ENCODE measurements at places on chromosomes 5 and 9.
A peak's percentile ranks its signal among the peaks of the same experiment; 100 is the strongest.

DNA sequence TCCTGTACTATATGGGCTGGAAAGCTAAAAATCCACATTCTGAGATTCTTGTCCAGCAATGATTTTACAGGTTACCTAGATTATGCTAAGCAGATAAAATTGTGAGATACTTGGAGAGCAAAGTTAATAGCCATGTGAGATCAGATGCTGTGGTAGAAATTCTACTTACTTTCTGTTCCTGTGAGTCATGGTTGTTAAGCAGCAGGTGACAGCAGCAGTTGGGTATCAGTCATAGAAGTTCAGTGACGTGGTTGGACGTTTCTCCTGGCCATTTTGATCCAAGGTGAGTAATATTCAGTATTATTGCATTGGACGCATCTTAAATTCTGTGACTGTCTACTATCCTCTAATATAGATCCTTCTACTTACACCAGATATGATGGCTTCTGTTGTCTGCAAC lies 524.5 kb downstream of the TMEM38B start:
- DNase-seq = no peak

DNA sequence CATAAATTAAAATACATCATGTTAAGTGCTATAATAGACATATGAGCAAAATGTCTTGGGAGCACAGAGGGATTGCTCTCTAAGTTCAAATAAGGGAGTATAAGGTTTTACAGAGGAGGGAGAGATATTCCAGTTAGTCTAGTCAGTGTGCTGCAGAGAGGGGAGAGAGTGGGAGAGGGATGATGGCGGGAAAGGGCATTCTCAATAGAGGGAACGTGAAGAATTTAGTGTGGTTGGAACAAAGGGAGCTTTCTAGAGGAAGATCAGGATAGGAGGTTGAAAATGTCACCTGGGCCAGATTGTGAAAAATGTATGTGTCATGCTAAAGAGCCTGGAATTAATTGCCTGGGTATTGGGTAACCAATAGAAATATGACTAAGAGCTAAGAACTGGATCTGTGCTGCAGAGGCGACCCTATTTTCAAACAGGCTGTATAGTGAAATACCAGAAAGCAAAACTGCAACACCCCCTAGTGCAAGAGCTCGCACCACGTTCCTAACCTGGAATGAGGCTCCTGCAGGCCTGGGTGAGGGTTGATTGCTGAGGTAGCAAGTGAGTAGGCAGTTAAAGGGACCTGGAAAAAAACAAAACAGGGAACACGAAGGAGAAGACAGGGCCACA lies 791.8 kb upstream of the C9orf72 start:
- peak; percentile 31 for DNase-seq

DNA sequence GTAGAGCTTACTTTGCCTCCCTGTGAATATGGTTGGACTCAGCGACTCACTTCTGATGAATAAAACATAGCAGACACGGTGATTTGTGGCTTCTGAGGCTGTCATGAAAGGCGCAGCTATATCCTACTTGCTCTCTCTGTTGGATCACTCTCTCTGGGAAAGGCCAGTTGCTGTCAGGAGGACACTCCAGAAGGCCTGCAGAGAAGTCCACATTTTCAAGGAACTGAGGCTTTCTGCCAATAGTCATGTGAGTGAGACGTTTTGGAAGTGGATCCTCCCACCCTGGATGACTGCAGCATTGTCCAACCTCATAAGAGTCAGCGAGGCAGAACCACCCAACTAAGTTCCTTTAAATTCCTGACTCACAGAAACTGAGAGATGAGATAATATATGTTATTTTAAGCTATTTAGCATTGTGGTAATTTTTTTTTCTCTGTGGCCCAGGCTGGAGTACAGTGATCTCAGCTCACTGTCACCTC lies 156.0 kb upstream of the MAST4 start:
- no peak for DNase-seq

- no peak for DNase-seq
Measured at GRCh38 chr5:15914638-15915037, 265.0 kb downstream of the MARCHF11 start.

- peak; percentile 24 for DNase-seq
Measured at GRCh38 chr9:89821081-89821480, 216.3 kb downstream of the GADD45G start.

DNA sequence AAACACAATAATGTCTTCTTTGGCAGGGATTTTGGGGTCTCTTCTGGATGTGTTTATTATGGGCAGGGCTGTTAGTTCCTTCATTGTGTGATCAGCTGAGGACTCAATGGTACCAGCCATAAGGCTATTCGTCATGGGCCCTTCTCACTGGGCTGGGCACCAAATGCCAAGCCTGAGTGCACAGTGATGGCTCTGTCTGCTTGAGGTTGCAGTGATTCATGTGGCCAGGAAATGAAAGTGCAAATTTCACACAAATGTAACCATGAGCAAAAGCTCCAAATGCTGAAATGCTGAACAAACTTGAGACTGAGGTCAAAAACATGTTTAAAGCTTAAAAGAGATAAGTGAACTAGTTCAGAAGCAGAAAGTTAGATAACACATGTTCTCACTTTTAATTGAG lies 191.0 kb downstream of the TARS1 start:
- no peak for DNase-seq

DNA sequence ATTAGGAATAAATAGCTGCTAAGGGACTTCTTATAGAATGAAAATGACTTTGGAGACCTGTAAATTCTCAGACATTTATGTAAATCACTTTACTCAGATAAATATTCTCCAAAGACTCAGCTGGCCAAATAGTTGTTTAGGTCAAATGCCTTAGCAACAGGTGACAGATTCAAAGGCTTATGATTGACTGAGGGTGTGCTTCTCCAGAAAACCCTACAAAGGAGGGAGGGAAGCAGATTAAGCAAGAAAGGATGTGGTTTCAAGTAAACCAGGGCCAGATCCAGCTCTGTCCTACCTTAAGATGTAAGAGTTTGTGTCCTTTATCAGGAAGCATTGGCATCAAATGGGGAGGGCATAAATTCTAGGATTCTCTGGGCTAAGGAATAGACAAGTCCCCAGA lies 433.0 kb downstream of the TLE1 start:
- no peak for DNase-seq

DNA sequence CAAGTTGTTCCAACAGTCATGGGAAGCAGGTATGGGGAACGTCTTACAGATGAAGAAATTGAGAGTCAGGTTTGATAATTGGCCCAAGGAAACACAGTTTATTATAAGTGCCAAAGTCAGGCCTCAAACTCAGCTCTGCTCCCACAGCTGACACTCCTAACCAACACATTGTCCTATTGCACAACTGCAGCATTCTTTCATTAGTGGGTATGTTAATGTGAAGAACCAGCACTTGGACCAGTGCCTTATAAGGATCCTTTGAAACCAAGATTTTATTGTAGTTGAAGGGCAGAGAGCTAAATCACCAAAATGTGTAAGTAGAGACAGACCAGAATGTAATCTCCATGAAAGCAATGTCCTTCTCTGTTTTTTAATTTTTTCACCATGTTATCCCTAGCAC lies 56.1 kb downstream of the GRIA1 start:
- DNase-seq = no peak

GRCh38 chr5:68447136-68447929 lies 231.8 kb downstream of the PIK3R1 start:
- DNase-seq = no peak

GRCh38 chr5:119347574-119347973 lies 8.2 kb upstream of the TNFAIP8 start:
- DNase-seq = no peak

- DNase-seq = no peak
Measured at GRCh38 chr9:38282756-38283155, 109.7 kb upstream of the ALDH1B1 start.

GRCh38 chr5:14762549-14763216 lies 98.2 kb downstream of the OTULIN start:
- no peak for DNase-seq

- no peak for DNase-seq
Measured at GRCh38 chr5:126031989-126032716, 391.1 kb upstream of the GRAMD2B start.

DNA sequence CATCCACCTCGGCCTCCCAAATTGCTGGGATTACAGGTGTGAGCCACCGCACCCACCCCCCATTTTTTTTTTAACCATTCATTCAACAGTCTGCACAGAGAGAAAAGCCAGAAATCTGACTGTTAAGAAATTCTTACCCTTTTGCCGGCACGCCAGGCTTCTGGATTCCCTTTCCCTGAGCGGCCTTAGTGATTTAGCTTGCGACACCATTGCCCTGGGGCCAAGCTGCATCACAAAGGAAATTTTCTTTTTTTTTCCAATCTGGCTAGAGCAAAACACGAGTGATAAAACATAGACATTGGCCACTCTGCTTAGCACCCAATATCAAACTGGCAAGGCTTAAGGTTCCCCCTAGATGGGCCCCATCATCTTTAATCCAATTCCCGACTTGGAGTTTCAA lies 21.2 kb upstream of the ATOSB start:
- no peak for DNase-seq

DNA sequence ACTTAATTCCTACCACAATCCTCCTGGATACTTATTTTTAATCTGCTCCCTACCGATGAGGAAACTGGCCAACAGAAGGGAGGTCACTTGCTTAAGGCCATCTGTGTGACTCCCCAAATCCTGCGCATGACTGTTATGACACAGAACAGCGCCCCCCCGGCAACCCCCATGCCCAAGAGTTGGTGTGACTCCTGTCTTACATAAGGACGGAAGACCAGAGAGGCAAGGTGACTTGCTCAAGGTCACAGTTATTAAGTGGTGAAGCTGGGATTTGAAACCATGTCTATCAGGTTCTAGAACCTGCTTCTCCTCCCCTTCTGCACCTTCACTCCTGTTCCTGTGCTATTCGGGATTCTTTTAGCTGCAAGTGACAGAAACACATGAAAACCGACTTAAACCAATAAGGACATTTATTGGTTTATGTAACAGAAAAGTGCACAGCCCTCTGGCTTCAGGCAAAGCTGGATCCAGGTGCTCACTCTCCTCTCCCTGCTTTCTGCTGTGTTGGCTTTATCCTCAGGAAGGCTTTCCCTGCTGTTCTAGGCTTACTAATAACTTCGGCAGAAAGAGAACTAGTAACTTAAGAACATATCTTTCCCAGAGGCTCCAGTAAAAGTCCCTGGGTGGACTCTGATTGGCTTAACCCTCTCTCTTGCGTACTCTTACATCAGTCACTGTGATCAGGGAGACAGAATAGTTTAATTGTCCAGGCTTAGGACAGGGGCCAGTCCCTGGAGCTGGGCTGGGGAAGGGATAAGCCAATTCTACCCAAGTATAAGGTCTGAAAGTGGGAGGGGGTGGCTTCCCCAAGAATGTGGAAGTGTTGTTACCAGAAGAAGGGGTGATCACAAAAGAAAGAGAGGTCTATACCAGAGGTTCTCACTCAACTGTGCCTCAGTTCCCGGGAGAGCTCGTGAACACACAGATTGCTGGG lies 43.7 kb downstream of the FGF18 start:
- DNase-seq = no peak

GRCh38 chr5:105688227-105688792 lies 1982.4 kb downstream of the EFNA5 start:
- DNase-seq = no peak

DNA sequence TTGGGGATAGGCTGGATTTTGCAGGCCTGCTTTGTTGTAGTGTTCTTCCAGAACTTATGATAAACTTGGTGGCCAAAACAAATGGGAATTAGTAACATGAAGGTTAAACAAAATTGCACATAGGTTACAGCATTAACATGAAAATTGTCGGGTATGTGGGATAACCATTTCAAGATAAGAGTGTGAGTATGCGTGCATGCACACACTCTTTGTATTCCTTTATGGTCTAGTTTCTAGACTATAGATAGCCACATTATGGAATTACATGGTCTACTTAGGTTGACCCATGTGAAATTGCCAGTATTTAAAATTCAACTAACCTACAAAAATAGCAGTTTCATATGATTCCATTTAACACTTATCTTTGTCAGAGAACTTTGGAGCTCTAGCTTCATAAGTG lies 1.4 kb downstream of the HMGCR start:
- no peak for DNase-seq

DNA sequence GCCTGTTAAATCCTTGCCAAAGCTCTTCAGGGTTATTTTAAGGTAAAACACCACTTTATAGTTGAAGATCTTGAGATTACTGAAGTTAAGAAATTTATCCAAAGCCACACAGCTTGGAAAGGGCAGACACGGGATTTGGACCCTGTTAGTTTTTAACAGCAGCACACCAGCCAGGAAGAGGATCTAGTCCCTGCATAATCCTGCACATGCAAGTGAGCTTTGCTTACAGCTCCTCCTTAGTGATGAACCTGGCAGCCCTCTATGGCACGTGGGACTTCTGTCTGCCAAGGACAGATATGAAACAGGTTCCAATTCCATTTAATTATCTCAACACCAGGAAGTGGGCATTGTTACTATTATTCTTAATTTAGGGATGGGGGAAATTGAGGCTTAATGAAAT lies 108.7 kb downstream of the TRIM32 start:
- DNase-seq = no peak

DNA sequence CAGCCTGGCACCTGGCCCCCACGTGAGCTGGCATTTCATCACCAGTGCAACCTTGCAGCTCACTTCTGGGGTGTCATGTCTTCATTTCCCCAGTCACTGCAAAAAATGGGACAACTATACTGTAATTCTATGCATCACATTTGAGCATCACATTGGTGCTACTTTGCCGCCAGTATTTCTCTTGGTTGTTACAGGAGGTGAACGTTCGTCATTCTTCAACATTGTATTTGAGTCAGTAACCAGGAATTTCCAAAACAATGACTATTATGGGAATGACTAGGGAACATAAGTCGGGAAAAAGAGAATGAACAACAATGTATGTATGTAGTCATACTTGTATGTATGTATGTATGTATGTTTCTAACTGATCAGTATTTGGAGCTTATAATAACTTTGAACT lies 1278.0 kb downstream of the EFNA5 start:
- DNase-seq = no peak

GRCh38 chr9:132401824-132402223 lies 4.8 kb downstream of the TTF1 start:
- DNase-seq = no peak

GRCh38 chr9:113927277-113927676 lies 51.2 kb downstream of the ZNF618 start:
- DNase-seq = no peak

DNA sequence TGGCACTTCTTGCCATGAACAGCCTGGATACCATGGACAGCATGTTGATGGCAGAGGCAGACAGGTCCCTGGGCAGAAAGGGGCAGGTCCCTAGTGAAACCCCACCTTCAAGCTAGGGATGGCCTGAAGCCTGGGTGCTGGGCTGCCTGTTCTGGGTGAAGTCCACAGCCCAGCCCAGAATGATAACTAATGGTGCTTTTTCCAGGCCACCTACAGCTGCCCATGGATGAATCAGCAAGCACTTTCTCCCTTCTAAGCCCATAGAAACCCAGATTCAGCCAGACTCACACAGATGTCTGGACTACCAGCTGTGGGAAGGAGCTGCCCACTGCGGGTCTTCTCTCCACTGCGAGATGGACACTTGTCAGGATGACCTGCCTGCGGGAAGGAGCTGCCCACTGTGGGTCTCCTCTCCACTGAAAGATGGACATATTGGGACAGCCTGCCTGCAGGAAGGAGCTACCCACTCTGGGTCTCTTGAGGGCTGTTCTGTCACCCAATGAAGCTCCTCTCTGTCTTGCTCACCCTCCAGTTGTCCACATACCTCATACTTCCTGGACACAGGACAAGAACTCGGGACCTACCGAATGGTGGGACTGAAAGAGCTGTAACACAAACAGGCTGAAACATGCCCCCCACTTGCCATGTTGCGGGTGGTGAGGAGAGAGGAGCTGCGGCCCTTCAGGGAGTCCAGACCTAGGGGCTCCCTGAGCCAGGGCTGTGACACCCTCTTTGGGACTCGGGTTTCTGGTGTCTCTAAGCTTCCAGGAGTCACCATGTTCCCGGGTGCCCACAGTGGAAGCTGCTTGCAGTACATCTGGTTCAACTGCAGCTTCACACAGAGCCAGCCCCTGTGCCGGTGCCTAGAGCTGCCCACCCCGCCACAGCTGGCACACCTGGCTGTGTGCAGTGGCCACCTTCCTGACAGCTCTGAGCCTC lies 60.7 kb upstream of the SYNPO start:
- no peak for DNase-seq
